Stimulated activated CD4-positive, alpha-beta T cell treated with anti-CD3 and anti-CD28 coated beads, Interleukin-4, amount 100 ng/mL, for 24 hours (primary cell): ENCODE measurements at places on chromosomes 4 and X.

DNA sequence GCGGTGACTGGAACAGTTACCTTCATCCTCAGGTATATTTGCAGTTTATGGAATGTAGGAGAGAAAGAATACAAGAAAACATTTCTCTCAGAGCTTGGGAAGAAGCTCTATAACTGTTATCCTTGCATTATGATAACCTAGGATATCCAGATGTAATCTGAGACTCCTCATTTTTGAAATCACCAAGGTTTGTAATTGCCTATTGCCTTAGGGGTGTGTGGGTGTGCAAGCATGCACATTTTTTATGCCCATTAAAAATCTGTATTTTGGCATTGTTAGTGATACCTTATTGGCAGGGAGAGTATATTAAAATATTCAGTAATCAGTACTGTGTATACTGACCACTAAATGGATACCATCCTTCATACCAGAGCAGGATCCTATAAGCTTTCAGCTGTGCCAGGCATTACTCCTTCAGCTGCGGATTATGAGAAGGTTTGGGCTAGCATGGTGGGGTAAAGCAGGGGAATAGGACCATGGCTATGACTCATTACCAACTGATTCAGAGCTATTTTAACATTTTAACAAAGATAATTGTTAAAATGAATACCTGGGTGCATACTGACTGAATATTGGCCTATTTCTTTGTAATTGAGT, 8.3 kb downstream of the SEC24B start:
- no peak for DNase-seq

- DNase-seq, result no peak
These were observed 473 bp upstream of the VAMP7 start for GRCh38 chrX:155880586-155881157.

GRCh38 chr4:86557526-86557925, 36.6 kb upstream of the PTPN13 start:
- no peak for DNase-seq

- DNase-seq, result no peak
These were observed 44.7 kb downstream of the SLC10A7 start for GRCh38 chr4:146477054-146477453.

DNA sequence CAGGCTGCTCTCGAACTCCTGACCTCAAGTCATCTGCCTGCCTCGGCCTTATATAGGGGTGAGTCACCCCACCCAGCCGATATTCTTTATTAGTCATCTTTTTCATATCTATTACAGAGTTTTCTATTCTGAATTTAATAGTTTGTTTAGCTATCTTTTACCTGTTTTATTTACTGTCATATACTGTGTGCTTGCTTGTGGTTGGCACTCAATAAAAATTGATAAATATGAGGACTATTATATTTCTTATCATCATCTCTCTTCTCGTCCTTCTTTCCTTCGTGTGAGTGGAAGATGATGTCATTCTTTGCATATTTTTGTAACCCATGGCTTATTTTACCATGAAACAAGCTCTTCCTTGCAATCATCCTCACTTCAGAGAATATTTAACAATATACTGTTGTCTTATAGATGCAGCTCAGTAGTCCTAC, 265.5 kb downstream of the ARHGAP24 start:
- no peak for DNase-seq

DNA sequence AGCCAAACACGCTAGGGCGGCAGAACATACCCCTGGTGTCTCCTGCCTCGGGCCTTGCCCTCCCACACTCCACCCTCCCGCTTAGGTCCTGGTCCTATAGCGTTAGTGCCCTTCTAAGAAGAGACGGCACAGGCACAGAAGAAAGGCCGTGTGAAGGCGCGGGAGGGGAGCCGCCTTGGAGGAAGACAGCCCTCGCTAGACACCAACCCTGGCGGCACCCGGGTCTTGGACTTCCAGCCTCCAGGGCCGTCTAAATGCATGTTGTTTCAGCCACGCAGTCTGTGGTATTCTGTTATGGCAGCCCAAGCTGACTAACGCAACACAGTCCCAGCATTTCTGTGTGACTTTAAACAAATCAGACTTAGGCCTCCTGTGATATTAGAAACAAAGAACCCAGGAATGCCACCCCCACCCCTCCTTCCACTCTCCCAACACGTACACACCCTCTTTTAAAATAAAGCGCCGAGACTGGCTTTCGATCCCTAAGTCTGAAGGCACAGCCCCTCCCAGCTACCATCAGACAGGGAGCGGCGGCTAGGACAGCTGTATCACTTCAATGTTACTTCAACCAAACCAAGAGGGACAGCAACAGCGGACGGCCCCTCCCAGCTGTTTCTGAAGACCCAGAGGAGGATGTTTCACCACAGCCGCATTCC, 128.0 kb downstream of the AFAP1 start:
- no peak for DNase-seq

DNA sequence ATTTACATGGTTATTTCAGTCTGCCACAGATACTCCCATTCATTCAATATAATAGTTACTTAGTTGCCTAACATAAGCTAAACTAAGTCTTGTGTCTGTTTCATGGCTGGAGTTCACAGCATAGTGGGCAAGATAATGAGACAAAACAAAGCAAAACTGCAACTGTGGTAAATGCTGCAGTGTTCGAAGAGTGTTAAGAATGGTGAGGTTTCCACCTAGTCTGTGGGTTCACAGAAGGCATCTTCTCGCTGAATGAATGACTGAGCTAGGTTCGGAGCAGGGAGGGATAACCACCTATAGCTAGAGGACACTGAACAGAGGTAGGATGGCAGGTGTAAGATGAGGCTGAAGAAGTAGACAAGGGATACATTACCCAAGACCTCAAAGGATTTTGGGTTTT, 171.0 kb downstream of the FBXW7 start:
- DNase-seq, result no peak

GRCh38 chr4:80931631-80932081, 98.9 kb upstream of the BMP3 start:
- DNase-seq, result no peak

DNA sequence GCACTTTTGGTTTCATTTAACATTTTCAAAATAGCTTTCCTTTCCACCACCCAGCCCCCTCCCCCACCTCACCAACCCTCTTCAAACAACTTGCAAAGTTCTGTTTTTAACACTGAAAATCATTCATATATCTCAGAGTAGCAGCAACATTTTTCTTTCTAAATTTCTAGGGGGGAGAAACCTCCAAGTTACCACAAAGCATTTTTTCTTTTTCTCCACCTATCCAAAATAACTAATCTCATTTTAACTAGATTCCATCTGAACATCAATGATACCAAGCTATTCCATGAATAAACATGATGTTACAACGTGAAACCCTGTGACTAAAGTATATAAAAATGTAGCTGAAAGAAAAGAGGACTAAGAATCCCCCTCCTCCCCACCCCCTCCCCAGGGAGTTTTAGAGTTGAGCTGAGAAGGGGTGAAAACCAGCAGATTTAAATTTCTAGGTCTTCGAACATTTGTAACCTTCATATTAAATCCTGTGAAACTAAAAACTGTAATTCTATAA, 5.2 kb downstream of the LDB2 start:
- no peak for DNase-seq

DNA sequence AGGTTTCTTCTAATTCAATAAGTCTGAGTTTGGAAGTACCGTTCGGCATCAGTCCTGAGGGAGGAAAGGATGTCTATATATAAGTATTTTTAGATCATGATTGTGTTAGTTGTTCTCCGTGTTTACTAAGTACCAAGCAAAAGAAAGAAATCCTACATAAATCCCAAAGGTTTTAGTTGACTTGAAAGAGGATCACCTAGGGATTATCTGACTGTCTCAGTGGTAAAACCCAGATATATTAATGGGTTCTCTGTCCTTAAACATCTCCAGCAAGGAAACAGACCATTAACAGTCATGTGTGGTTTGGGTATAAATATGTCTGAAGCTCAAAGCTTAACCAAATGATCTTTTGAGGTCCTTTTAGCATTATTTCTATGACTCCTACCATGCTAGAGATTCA, 207.1 kb upstream of the RASGEF1B start:
- DNase-seq, result no peak

- no peak for DNase-seq
These were observed 2.2 kb downstream of the SLC16A2 start for GRCh38 chrX:74423289-74423998.

DNA sequence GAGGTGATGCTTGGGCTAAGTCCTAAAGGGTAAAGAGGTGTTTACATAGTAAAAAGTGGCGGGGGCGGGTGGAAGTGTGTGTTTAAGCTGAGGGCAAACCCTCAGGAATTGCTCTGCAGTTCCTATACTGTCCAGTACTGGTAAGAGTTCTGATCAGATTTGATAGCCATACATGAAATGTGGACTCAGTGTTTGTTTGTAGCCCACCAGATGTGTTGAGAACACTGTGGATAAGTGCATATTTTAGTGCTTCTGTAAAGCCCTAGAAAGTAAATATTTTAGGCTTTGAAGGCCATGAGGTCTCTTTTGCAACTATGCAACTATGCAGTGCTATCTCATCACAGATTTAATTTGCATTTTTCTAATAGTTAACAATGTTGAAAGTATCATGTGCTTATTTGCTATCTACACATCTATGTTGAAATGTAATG, 80.7 kb upstream of the EOLA2 start:
- DNase-seq, result no peak

GRCh38 chr4:113694008-113694407, 67.5 kb downstream of the CAMK2D start:
- no peak for DNase-seq

- no peak for DNase-seq
These were observed 18.6 kb downstream of the ACSL4 start for GRCh38 chrX:109714340-109714958.

DNA sequence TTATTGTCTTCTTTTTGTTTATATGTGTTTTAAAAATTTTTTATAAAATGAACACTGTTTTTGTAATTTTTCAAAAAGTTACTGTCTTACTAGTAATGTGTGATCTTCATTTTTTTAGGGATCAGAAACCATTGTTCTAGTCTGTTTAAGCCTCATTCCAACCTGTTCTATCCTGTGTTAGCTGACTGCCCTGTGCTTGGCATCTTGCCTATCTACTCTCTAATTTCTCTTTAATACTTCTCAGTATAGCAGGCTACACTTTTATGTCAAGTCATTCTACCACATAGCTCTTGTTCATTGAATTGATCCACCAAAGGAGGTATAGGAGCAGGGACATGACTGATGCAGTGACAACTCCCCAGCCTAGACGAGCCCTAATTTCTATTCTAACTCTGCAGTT, 70.2 kb upstream of the PLS3 start:
- no peak for DNase-seq

DNA sequence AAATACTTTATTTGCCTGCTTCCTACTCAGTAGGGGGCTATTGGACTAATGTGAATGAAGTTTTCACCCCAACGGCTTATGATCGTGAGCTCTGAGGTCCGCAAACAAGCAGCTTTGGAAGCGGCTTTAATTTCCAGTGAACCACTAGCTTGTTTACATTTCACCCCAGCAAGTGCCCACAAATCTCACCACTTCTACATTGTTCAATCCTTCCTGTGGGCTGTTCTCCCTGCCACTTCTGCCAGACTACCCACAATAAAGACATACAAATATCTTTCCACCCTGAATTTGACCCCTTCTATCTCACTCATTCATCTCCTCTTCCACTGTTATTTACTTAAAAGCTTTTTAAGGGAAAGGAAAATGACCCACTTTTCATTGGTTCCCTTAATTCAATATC, 98.0 kb downstream of the CDS1 start:
- DNase-seq, result no peak

DNA sequence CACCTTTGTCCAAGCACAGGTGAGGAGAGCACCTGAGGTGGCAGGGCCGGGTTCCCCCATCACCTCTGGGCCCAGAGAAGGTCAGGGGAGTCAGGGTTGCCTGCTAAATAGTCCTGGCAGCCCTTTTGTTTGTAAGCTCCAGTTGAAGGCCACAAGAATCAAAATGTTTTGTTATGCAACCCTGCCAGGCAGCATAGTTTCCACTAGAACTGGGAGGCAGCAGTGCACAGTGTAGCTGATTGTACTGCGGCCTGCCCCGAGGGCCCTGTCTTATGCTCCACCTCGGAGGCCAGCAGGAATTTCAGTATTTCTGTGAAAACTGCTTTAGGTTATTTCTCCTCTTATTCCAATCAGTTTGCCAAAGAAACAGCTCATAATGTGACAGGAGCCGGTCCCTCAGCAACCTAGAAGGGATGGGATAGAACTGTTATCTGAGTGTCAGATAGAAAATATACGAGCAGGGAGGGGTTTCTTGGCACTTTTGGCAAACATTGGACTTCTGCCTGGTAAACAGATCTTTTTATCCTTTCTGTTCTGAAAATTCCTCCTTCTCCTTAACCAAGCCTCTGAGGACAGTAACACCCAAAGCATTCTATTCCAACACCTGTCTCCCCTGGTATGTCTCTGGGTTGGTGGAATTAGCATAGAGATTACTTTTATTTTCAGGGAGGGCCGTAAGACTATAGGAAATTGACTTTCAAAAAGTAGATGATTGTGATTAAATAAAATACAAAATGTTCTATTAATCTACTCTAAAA, 93.6 kb downstream of the LNX1 start:
- no peak for DNase-seq

DNA sequence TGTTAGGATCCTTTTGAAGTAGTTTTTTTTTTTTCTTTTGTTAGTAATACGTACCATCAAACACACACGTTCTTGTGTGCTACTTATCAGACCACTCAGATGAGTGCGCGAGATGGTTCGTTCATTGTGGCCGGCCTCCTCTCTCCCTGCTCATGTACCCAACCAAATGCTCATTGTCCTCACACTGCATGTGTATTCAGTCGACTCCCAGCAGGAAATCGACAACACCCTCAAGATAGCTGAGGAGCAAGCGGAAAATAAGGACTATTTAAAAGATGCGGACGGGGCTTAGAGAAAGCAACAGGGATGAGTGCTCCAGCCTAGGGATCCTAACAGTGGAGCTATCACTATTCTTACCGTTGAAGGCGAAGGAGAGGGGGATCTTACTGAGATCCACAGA, 72.9 kb upstream of the GUCY1A1 start:
- DNase-seq, result no peak

- DNase-seq, result no peak
These were observed 125.4 kb downstream of the ZNF330 start for GRCh38 chr4:141346144-141346543.

GRCh38 chr4:106258145-106259045, 57.6 kb downstream of the TBCK start:
- no peak for DNase-seq

- no peak for DNase-seq
These were observed 61.3 kb downstream of the MTHFD2L start for GRCh38 chr4:74219240-74219639.

DNA sequence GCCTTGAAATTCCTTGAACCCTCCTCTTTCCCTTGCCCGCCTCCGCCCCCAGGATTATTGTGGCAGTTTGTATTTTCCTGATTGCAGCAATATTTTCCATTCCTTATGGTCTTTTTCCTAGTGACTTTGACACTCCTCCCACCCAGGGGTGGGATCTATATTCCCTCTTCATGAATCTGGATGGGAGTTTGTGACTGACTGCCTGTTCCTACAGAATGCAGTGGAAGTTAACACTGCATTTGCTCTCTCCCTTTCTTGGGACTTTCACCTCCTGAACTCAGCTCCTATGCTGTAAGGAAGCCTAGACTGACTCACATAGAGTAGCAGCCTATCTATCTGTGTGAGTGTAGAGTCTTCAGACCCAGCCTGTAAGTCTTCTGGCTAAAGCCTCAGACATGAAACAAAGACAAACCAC, 2.2 kb downstream of the FUNDC2 start:
- DNase-seq, result no peak
